ENCODE measurements at places on chromosomes 2 and 18.

DNA sequence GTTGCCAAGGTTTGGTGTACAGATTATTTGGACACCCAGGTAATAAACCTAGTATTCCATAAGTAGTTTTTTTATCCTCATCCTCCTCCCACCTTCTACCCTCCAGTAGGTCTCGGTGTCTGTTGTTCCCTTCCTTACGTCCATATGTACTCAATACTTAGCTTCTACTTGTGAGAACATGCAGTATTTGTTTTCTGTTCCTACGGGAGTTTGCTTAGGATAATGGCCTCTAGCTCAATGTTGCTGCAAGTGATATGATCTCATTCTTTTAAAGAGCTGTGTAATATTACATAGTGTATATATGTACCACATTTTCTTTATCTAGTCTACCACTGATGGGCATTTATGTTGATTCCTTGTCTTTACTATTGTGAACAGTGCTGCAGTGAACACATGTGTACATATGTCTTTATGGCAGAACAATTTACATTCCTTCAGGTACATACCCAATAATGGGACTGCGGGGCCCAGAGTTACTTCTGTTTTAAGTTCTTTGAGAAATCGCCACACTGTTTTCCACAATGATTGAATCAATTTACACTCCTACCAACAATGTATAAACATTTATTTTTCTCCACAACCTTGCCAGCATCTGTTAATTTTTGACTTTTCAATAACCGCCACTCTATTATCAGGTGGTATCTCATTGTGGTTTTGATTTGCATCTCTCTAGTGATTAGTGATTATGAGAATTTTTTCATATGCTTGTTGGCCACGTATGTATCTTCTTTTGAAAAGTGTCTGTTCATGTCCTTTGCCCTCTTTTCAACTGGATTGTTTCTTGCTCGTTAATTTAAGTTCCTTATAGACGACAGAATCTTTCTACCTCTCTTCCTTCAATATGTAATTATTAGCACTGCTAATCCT lies 88.0 kb downstream of the MEMO1 start:
- no peak for DNase-seq

GRCh38 chr2:182667315-182667695 lies 48.8 kb upstream of the DNAJC10 start:
- no peak for DNase-seq

DNA sequence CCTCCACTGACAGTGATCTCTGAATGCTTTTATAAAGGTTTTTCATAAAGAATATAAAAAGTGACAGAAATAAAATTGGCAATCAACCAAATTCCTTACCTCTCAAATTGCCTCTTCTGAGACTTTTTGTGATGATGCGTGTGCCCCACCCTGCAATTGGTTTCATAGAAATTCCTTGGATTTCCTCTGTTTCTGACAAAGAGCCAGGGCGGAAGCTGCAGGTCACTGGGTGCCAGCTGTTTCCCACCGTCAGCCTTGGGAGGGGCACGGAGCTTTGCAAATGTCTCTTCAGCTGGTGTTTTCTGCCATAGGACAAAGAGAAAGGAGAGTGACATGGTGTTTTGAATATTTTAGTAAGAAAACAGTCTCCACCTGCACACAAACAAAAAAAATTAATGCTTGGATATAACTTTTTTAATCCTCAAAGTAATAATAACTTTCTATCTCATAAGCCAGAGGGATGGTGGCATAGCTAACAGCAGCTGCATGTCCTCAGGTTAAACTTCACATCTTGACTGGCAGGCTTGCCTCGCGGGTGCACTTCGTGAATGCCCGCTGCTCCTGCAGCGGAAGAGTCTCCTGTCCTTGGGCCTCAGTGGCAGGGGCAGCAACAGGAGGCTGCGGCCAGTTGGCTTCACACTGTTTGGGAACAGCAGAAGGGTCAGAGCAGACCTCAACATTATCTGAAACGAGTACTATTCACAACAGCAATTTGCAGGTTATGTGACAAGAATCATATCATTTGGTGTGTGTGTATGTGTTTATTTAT lies 24.7 kb downstream of the AGAP1 start:
- no peak for DNase-seq

DNA sequence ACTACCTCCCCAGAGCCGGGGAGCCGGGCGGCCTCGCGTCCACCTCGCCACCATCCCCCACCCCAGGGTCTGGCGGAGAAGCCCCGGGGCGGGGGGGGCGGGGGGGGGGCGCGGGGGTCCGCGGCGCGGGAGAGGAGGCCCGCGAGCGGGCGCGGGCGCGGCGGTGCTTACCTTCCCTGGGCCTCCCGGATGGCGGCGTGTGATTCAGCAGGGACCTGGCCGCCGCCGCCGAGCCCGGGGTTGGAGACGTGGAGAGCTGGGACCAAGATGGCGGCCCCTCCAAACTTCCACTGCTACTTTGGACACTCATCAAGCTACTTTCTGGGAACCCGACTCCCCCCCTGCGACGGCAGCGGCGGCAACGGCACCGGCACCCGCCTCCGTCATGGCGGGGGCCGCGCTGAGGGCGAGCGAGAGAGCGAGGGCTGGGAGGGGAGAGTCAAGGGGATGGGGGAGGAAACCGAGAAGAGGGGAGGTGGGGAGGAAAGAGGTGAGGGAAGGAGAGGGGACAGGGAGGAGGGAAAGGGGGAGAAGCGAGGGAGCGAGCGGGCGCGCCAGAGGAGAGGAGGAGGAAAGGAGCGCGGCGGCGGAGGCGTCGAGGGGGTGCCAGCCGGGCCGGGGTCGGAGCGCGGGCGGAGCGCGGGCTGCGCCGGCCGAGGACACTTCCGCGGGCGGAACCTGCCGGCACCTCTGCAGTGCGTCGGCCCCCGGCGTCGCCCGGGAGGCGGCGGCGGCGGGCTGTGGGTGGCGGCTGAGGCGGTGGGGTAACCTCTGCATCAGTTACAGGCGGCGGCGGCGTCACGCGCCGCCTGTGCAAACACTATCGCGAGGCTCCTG lies at the start of gene TLK1:
TLK1 (minus strand) TSS at position 775 of the 837 bp plus-strand sequence; CDS start at position 310, 465 bp downstream.
- DNase-seq = peak; percentile 83
